ENCODE measurements at places on chromosomes 2 and 18.

DNA sequence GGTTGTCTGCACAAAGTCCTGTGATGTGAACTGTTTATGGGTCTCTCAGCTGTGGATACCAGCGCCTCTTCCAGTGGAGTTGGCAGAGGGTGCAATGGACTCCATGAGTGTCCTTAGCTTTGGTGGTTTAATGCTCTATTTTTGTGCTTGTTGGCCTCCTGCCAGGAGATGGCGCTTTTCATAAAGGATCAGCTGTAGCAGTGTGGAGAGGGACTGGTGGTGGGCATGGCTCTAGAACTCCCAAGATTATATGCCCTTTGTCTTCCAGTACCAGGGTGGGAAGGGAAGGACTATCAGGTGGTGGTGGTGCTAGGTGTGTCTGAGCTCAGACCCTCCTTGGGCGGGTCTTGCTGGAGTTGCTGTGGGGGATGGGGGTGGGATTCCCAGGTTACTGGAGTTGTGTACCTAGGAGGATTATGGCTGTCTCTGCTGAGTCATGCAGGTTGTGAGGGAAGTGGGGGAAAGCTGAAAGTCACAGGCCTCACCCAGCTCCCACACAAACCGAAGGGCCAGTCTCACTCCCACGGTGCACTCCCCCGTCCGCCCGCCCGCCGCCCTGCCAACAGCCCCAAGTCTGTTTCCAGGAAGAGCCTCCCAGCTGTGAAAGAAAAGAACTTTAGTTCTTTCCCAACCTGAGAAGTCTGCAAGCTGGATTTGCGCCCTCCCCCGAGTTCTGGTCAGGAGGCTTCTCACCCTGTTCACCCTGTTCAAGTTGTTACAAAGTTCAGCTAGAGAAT, 108.1 kb downstream of the MARCO start:
- no peak for DNase-seq

- DNase-seq: no peak
Observed at GRCh38 chr2:80247339-80247738, 57.2 kb downstream of the LRRTM1 start.

- DNase-seq: no peak
Observed at GRCh38 chr18:55462652-55463051, 125.3 kb downstream of the TCF4 start.

DNA sequence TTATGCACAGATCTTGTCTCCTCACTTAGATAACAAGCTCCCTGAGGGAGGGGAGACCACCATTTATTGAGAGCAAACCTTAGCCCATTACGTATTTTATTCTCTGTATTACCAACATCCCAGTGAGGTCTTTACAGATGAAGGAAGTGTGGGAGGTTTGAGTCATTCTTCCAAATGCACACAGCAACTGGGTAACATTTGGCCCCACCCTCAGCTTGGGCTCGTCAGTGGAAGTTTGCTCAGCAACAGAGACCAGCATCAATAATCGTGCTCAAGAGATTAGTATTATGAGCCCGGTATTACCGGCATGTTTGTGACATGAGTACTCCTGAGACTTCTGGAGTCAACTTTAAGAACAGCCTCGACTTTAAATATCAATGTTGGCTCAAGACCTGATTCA, 168.6 kb downstream of the ETAA1 start:
- no peak for DNase-seq

GRCh38 chr2:28381225-28382180, 11.2 kb upstream of the FOSL2 start:
- DNase-seq: no peak

DNA sequence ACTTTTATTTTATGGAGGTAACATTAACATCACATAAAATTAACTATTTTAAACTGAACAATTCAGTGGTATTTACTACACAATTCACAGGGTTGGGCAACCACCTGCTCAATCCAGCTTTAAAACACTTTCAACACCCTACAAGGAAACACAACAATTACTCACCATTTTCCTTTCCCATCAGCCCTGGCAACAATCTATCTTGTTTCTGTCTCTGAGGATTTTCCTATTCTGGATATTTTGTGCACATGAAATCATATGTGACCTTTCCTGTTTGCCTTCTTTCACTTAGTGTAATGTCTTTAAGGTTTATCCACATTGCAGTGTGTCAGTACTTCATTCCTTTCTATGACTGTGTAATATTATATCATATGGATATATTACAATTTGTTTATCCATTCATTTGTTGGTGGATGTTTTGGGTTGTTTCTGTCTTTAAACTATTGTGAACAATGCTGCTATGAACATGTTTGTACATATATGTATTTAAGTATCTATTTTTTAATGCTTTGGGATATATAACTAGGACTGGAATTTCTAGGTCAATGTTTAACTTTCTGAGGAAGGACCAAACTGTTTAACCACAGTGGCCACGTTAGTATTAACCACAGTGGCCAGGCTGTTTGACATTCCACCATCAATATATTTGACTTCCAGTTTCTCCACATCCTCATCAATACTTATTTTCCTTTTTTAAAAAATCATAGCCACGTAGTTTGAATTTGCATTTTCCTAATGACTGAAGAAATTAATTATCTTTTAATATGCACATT, 72.4 kb upstream of the KIF5C start:
- DNase-seq: no peak

DNA sequence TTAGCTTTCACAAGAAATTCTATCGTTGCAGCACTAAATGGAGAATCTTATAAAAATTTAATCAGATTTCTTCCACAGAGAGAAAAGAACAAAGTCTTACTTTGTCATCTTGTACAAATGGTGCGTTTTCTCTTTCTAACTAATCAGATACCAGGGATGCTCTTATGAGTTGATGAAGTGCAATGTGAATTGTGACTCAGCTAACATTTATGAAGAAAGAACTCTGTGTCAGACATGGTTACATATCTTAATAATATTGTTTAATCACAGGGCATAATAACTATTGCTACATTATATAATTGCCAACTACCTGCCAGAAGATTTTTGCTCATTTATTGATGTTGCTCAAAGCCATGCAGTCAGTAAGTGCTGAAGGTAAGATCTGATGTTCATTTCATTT, 465.0 kb downstream of the CCDC85A start:
- no peak for DNase-seq

- no peak for DNase-seq
Observed at GRCh38 chr2:154457286-154457685, 241.2 kb upstream of the KCNJ3 start.

DNA sequence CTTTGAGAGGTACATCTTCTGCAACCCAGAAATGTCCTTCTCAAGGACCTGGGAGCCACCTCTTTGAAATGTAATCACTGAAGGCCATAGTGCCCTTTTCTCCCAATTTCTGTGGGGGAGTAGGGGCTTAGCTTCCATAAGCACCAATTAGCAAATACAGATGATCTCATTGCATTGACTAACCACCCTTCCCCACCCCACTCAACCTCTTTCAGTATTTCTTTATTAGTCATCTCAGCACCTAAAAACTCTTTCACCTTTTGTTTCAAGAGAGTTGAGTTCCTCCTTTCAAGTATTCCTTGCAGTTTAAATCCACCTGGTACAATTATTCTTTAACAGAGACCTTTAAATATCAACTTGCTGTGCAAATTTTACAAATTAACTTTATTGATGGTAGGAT, 1011.8 kb upstream of the CDH2 start:
- no peak for DNase-seq

DNA sequence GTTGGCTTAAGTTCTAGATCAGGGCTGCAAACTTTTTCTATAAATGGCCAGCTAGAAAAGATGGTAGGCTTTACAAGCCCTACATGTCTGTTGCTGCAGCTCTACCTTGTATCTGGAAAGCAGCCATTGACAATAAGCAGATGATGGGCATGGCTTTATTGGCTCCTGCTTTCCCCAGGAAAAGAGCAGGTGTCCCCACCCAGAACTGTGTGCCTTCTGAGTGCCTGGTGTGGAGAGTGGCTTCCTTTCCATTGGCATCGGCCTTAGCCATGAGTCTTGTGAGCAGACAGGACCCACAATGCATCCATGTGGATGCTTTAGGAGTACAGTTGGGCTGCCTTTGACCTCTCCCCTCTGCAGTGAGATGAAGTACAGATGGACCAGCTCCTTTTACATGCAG, 120.2 kb downstream of the CD8B2 start:
- no peak for DNase-seq

- no peak for DNase-seq
Observed at GRCh38 chr2:215529271-215529670, 93.4 kb upstream of the FN1 start.

- no peak for DNase-seq
Observed at GRCh38 chr2:76829374-76830234, 692.6 kb downstream of the LRRTM4 start.

DNA sequence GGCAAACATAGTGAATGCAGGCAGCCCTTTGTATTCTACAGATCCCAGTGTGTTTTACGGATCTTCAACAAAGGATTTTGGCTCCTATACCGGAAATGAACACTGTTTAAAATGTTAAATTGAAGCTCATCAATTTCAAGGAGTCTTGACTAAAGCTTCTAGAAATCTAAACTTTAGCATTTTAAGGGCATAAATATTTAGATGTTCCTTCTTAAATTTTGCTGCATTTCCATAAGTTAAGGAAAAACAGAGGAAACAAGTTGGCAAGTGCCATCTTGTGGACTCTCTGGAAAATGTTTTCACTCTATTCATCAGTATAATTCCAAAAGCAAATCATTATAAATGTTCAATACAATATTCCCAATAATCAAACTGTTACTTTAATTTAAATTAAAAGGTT, 19.6 kb downstream of the CHN1 start:
- DNase-seq: no peak

DNA sequence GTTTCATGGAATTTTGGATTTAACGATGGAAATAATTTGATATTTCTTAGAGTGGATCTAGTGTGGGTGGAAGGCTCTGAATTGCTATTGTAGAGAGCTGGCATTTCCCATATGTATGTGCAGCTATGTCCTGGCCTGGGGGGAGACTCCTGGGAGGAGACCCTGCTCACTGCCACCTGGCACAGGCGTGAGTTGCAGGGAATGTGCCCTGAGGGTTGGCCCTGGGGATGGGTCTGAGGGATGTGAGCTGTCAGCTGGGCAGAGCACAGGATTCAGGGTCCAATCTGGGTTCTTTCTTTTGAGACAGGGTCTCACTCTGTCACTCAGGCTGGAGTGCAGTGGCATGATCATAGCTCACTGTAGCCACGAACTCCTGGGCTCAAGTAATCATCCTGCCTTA, 120.2 kb downstream of the CLIP4 start:
- DNase-seq: no peak
